ENCODE measurements at places on chromosomes 5 and 9.

- no peak for DNase-seq
These were observed 55.3 kb upstream of the ALDH1B1 start for GRCh38 chr9:38337181-38337580.

GRCh38 chr9:87681271-87682061 is 44.5 kb upstream of the CTSL start:
- DNase-seq = no peak

DNA sequence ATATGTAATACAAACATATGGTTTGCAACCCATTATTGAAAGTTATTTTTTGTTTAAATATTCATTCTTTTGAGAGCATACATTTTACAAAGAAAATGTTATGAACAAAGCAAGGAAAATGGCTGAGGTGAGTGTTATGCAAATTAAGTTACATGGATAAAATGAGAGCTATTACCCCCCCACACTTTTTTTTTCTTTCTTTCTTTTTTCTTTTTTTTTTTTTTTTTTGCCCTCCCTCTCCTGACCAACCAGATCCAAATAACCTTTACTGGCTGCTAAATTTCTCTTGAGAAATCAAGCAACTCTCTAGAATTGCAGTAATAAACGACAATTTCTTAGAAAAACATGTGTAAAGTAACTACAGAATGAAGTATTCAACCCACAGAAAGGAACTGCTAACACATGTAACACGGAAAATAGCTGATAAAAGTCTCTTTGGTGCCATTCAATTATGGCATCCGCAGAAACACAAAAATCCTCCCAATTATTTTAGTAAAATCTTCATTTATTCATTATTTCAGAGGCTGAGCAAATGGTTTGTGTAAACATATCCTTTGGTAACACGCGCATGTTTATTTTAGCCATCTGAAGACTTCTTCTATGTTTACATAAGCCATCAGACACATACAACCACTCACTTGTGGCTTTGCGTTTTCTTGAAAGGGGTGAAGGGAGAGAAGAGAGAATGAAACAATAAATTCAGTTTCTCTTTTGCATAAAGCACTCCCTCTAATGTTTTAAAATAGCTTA is 216.1 kb downstream of the NFIB start:
- no peak for DNase-seq

DNA sequence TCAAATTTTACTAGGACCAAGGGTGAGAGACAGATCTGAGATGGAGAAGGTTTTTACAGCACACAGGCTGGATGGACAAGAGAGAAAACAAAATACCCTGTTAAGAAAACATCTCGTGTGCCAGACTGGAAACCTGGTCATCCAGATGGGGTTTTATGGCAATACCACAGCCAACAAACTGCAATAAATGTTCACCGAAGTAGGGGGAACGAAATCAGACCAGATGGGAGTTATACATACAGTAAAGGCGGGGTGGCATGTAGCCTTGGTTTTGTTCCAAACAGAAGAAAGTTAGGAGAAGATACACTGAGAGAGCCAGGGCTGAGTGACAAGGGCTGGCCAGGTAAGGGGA is 63.3 kb downstream of the DCP2 start:
- no peak for DNase-seq

GRCh38 chr5:137648361-137648760 is 87.5 kb downstream of the KLHL3 start:
- no peak for DNase-seq

DNA sequence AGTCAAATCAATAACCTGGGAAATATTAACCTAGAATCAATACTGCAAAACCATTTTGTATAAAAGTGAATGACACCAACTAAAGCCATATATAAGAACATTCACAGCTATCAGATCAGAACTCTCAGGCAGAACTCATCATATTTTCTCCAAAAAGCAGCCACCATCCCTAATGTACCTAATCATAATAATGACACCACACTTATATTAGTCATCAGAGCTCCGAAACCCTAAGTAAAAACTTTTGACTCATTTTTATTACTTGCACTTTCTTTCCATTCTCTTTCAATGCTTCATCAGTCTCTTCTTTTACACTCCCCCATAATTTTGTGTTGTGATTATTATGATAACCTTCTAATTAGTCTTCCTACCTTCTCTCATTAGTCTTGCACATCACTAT is 45.3 kb downstream of the INSL6 start:
- no peak for DNase-seq

DNA sequence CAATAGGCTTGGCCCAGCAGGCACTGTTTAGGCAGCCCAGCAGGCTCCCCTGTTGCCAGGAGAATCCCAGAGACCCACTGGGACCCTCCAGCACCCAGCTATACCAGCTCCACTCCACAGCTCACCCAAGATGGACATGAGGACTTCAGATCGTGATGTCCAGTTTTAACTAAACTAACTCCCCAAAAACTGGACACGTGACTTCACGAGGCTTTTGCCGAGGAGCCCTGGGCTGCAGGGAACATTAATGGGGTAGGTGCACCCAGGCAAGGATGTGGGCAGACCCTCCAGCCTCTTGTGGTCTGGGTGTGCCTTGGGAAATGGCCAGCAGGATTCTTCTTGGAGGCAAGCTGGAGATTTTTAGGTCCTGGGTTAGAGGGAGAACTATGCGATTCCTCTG is 8.9 kb upstream of the NKD2 start:
- DNase-seq = no peak
